ENCODE measurements at places on chromosomes 4 and X.
A peak's percentile ranks its signal among the peaks of the same experiment; 100 is the strongest.

- DNase-seq = peak; percentile 8
Measured at GRCh38 chr4:173450281-173450680, 51.4 kb upstream of the SCRG1 start.

DNA sequence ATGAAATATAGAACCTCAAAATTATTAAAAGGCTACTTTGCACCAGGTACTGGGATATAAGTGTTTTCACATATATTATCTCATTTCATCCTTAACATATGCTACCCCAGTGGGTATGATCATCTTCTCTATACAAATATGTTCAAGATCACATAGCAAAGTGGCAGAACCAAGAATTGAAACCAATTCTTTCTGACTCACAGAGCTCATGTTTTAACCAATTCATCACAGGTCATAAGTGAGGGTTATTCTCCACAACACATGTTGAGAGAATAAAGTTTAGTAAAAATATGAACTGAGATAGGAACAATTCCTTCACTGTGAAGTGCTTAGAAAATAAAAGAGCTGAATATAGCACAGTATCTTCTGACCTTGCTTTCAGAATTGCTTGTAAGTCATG lies 442.9 kb upstream of the RASGEF1B start:
- no peak for DNase-seq

DNA sequence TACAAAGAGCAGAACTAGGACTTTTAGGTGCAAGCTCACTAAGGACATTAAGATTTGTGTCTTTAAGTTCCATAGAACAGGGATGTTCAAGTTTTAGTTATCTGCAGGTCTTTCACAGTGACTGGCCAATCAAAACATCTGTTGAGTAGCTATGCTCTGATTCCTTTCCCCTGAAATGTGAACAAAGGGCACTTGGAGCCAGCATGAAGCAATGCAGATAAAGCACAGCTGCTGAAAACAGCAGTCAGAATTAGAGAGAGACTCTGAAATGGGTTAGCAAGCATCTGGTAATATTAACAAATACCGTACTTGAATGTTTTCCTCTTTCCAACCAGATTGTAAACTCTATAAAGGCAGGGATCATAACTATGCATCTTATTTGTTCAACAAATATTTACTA lies 276.9 kb downstream of the RAB28 start:
- DNase-seq = no peak

- DNase-seq = no peak
Measured at GRCh38 chr4:10734697-10735096, 50.1 kb upstream of the CLNK start.

- DNase-seq = no peak
Measured at GRCh38 chr4:150238591-150238990, 160.3 kb downstream of the DCLK2 start.

GRCh38 chrX:38108364-38108763 lies 102.0 kb downstream of the SYTL5 start:
- DNase-seq = no peak

- no peak for DNase-seq
Measured at GRCh38 chrX:111339212-111339611, 68.9 kb upstream of the CAPN6 start.

DNA sequence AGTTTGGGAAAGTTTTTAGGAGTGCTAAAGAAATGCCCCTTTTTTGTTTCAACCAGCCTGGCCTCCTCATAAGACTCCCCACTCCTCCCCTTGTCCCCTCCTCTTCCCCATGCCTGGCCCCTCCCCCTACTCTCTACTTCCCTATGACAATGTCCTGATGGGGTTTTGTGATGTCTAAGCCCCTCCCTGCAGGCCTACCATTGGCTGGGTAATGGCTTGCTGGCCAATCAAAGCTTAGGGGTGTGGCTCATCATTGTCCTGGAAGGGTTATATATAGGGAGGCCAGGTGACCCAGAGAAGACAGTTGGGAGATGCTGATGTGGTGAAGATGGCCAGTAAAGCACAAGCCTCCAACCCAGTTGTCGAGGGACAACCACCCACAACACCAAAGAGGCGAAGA lies 48.2 kb upstream of the PASD1 start:
- DNase-seq = no peak

- peak; percentile 94 for DNase-seq
Measured at GRCh38 chr4:54281054-54281766, 52.1 kb downstream of the PDGFRA start.

Data from AG08395 (cell line).